ENCODE measurements at places on chromosomes 7 and 10.
A peak's percentile ranks its signal among the peaks of the same experiment; 100 is the strongest.

DNA sequence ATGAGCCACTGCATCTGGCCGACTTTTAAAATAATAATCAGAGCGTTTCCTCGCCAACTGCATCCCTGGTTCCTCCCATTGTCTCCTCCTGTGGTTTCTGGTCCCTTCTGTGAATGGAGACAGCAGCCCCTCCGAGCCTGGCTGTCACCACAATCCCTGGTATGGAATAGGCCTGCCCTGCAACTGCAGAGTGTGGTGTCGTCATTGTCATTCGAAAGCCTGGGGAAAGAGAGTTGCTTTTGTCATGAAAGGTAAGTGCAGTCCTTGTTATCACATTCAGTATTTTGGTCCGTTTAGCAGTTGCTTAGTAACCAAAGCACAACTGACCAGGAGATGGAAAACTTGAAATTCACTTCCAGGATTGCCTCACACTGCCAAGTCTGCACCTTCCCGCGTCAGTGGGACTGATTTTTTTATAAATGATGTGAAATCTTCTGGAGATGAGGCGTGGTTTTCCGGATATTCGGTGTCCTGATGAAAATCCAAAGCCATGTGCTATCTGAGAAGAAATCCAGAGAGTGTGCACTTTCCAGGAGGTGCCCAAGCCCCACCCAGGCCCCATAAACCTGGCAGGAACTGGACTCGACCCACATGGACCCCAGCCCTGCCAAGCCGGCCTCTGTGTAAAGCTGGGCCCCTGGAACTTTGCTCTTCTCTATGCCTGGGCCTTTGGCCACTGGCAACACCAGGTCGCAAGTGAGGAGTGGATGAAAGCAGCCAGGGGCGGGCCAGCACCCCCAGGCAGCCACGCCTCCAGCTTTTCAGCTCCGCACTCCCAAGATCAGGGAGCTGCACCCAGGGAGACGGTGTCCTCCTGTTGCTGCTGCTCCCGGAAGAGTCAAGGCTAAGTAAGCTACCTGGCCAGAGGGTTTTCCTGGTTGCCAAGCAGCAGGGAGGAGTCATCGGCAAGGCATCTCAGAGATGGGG is 133.7 kb upstream of the SH2B2 start:
- no peak for DNase-seq

DNA sequence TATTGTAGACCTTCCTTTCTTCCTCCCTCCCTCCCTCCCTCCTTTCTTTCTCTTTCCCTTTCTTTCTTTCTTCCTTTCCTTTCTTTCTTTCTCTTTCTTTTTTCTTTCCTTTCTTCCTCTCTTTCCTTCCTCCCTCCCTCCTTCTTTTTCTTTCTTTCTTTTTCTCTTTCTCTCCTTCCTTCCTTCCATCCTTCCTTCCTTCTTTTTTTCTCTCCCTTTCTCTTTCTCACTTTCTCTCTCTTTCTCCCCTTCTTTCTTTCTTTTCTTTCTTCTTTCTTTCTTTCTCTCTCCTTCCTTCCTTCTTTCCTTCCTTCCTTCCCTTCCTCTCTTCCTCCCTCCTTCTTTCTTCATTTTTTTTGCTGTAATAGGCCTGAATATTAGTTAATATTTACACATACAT is 638.0 kb downstream of the SORCS3 start:
- no peak for DNase-seq

DNA sequence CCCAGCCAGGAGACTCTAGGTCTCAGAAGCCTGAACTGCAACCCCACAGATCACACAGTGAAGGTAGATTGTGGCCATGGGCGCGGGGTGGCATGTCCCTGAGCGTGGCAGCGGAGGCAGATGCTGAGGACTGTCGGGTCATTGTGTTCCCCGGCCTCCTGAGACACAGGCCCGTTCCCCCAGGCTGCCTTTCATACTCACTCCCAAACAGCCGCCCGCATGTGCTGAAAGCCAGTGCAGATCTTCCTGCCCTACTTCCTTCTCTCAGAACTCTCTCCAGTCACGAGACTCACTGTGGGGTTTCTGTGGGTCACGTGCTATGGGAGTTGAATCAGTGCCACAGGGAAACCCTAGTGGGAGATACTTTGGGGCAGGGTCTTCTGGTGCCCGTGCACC is 48.0 kb downstream of the ZNF467 start:
- no peak for DNase-seq

DNA sequence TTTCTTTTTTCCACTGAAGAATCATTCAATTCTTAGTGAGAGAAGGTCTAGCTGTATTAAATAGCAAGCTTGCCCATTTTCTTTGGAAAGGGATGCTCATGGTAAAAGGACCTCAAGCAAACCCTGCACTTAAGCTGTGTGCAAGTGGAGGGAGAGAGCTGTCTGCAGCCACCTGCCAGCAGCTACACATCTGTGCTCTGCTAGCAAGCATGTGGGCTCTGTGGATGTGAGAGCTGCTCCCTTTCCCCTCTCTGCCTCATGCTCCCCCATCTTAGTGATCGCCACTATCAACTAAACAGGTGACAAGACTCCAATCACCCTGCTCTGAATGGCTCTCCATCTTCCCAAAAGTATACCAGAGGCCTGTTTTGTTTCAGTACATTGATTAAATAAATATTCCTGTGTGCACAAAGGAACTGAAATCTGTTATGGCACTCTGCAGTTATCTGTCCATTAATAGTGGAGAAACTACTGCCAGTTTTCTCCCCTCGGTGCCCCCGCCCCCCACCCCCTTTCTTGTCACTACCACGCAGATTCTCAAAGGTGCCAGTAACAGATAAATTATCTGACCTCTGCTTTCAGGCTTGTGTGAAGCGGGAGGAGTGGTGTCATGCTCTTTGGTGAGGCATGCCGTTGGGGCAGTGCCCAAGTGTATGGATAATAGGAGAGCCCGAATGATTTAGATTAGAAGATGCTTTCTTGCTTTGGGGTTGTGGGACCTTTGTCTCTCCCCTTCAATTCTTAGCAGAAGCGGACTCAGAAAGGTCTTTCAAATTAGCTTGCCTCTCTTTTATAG is 26.4 kb downstream of the AUTS2 start:
- DNase-seq: no peak

GRCh38 chr7:30027065-30027456 is 559 bp upstream of the FKBP14 start:
- no peak for DNase-seq

- peak; percentile 88 for DNase-seq
Observed at GRCh38 chr10:74189999-74190421, 39.0 kb downstream of the ADK start.

GRCh38 chr7:129258649-129259389 is 34.0 kb downstream of the AHCYL2 start:
- DNase-seq: no peak

DNA sequence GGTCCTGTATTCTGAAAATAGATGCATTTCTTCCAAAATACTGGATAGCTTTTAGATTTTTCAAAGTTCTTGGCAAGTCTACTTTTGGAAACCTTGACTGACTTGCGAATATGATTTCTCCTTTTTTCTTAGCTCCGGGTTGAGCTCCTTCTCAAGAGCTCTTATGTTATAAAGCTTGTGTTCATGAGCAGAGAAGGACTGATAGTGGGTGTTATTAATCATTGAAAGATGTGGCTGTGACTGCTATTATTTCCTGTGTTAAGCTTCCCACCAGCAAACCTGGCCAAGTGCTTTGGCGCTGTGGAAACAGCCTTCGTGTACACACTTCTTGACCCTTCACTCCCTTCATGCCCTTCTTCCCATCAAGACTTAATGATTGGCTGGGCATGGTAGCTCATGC is 98.2 kb downstream of the KIAA1217 start:
- no peak for DNase-seq

DNA sequence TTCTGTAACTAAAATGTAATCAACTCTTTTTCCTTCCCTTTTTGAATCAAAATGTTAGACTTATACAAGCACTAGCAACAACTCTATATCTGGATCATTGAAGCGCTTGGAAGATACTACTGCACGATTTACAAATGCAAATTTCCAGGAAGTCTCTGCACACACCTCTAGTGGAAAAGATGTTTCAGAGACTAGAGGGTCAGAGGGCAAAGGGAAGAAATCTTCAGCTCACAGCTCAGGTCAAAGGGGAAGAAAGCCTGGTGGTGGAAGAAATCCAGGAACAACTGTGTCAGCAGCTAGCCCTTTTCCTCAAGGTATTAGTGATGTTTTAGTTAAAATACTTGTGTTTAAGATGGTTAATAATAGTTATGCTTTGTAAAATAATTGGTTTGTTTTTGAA is 136.4 kb downstream of the MLLT10 start:
- no peak for DNase-seq

- DNase-seq: no peak
Observed at GRCh38 chr7:26657206-26657641, 207.2 kb downstream of the SKAP2 start.

DNA sequence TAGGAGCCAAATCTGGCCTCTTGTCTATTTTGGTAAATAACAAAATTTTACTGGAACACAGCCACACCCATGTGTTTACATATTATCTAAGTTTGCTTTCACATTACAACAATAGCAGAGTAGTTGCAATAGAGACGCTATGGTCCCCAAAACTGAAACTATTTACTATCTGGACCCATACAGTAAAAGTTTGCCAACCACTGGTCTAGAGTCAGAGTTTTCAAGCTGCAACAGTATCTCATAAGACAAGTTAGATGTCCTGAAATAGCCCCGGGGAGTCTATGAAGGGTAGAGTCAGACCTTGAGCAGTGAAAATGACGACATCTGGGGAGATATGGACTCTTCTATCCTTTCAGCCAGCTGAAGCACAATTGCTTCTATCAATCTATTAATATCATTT is 74.2 kb downstream of the CTNNA3 start:
- DNase-seq: no peak

DNA sequence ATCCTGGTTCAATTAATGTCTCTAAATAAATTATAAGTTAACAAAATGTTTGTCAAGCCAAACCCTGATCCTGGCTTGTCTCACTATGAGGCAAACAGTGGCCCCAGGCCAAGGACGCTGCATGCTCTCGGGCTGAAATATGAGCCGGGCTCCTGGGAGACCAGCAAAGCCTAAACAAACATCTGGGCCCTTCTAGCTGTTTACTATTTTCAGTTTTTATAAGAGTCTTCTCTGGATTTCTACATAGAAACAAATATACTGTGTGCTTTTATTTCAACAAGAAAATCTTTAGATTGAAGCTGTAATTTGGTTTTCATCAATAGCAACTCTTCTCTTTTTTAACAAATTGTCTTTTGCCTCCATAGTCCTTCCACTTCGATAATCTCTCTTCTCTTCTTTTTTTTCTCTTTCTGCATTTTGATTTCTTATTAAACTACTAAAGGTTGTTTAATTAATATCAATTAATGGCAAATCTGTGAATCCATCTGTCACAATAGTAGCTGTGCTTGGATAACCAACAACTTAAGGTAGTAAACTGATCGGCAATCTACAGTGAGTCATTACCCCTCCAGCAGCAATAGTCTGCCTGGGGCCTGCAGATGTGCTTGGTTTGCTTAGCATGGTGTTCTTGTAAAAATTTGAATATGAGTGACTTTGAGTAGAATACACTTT is 83.3 kb upstream of the DNAJC1 start:
- DNase-seq: peak; percentile 54

- no peak for DNase-seq
Observed at GRCh38 chr7:98760201-98760651, 109.6 kb downstream of the TMEM130 start.

DNA sequence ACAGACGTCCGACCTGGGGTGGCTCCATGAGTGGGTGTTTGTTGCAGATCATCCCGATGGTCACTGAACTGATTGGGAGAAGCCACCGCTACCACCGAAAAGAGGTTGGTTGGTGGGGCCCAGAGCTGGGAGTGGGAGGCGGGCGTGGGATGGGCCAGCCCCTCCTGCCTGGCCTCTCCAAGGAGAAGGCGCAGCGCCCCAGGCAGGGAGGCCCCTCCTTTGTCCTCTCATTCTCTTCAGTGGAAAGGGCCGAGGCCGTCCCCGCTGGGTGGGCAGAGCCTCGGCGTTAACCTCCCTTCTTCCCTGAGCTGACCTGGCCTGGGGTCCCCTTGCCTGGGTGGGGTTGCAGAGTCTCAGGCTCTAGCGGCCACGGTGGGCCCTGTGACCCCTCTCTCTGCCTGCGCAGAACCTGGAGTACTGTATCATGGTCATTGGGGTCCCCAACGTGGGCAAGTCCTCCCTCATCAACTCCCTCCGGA is 5.2 kb downstream of the MTG1 start:
- no peak for DNase-seq

- peak; percentile 35 for DNase-seq
Observed at GRCh38 chr7:11727864-11728263, 104.1 kb downstream of the THSD7A start.

- no peak for DNase-seq
Observed at GRCh38 chr7:158073845-158074840, 513.5 kb downstream of the PTPRN2 start.

DNA sequence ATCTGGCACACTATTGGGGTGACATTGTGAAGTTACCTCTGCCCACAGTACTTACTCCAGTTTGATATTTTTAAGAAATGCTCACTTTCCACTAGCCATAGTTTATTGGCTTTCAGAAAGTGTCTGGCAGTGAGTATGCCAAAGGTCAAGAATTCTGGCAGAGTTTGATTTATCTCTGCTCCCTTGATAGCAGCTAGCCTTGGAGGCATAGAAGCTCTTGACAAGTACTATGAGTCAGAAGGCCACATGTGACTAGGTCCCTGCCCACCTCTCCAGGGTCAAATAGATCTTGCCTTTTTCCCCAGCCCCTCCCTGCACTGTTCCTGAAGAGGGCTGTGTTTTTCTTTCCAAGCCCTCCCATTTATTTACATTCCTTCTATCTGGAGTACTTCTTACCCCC is 202.2 kb downstream of the AUTS2 start:
- no peak for DNase-seq

DNA sequence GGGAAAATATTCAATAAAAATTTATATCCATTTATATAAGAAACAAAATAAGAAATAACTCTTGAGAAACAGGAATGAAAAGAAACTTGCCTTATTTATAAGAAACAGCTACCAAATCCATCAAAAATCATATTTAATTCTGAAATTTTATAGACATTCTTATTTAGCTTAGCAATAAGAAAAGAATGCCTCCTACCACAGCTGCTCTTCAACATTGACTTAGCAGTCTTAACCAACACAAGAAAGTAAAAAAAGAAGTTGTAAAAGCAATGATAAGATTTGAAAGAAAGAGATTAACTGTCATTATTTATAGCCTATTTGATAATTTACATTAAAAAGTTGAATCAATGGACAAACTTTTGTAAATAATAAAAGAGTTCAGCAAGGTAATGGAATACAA is 212.8 kb downstream of the ZNF365 start:
- DNase-seq: no peak

GRCh38 chr10:75108684-75109458 is 2.6 kb upstream of the SAMD8 start:
- DNase-seq: peak; percentile 51

GRCh38 chr7:120997882-120998474 is 9.5 kb downstream of the CPED1 start:
- no peak for DNase-seq

DNA sequence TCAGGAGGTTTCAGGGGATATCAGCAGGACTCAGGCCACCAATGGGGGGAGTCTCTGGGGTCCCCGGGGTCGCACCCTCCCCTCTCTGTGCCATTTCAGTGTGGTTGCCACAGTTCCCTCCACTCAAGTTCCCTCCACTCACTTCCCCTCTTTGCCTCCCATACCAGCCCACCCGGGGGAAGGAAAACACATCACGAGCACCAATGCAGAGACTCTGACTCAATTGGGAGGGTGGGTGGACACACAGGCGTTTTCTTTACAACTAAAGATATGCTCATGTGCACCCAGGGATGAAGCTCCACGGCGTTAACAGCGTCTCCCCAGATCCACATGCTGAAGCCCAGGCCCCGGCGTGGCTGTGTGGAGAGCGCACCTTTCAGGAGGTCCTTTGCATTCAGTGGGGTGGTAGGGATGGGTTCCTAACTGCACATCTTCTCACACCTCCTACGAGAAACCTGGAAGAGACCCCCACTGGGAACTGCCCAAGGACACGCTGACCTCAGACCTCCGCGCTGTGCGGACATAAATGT is 254.1 kb downstream of the ZMYND11 start:
- DNase-seq: no peak

Measured in skeletal muscle cell (primary cell).